Trophoblast cell (in vitro differentiated cells and primary cell): ENCODE measurements at places on chromosomes 2 and 18.

GRCh38 chr18:36096955-36097354, 29.6 kb upstream of the RPRD1A start:
- no peak for DNase-seq

GRCh38 chr2:77629539-77629938, 107.4 kb upstream of the LRRTM4 start:
- peak; percentile 4 for DNase-seq

GRCh38 chr2:37916512-37917082, 8.5 kb upstream of the RMDN2 start:
- DNase-seq = peak; percentile 74

DNA sequence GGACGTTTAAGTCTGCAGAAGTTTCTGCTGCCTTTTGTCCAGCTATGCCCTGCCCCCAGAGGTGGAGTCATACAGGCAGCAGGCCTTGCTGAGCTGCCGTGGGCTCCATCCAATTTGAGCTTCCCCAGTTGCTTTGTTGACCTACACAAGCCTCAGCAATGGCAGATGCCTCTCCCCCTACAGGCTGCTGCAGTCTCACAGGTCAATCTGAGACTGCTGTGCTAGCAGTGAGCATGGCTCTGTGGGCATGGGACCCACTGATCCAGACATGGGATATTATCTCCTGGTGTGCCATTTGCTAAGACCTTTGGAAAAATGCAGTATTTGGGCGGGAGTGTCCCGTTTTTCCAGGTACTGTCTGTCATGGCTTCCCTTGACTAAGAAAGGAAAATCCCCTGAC, 726.0 kb downstream of the ERBB4 start:
- DNase-seq = no peak

DNA sequence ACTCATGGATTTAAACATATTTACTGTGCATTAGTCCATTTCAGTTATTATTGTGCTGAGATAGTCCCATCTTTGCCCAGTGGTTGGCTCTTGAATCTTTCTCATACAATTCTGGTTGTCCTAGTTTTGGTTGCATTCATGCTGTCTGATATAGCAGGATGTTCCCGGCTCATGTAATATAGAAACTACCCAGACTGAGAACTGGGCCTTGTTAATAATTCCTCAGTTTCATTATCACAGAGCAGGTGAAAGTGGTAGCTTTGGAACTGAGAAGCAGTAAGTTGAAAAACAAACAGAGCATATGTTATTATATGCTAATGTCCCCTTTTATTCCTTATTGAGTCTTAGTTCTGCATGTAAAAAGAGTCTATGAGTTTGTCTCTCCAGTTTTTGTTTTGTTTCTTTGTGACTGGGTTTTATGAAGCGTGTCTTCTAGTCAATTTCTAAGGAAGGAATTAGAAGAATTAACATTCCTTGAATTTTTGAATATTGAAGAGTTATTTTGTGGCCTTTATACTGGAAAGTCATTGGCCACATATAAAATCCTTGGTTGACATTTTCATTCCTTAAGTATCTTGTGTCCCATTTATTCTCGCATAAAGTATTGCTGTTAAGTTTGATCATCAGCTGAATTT, 43.3 kb downstream of the EIF5B start:
- DNase-seq = no peak

GRCh38 chr18:3985020-3985419, 470.1 kb downstream of the DLGAP1 start:
- DNase-seq = no peak
